Testis (tissue), 5 donors: ENCODE measurements at places on chromosomes 5 and 9. TPM values are rescaled to one million over a fixed set of nuclear protein-coding genes. Genes with fewer than 3 reads are reported as not detected.

The ARL14EPL gene
- not detected for total RNA-seq

GRCh38 chr5:151347369-151347768 lies at the start of gene SLC36A2:
Gene SLC36A2 (minus strand): TSS chr5:151347559. CDS start chr5:151347460, 99 bp downstream.
- no peaks in the 10 kb centered on the region for H3K36me3 ChIP-seq
- no peak within 1 kb of the TSS for H3K4me3 ChIP-seq
- DNase-seq, result no peak
- no peaks in the 10 kb centered on the region for H3K27me3 ChIP-seq
- no peak within 1 kb of the TSS for H3K27ac ChIP-seq
- no peaks in the 10 kb centered on the region for H3K4me1 ChIP-seq

GRCh38 chr9:110049699-110050450 lies 158.1 kb downstream of the C9orf152 start:
- H3K27me3 ChIP-seq, result no peaks in the 10 kb centered on the region
- H3K27ac ChIP-seq, result no peak overlapping the region
- H3K4me1 ChIP-seq, result peaks cover 15% of the 10 kb centered on the region
- peak; percentile 18 for DNase-seq

The ARHGEF28 gene
- total RNA-seq, result 8.7 TPM

The TAF11L10 gene
- total RNA-seq, result not detected

DNA sequence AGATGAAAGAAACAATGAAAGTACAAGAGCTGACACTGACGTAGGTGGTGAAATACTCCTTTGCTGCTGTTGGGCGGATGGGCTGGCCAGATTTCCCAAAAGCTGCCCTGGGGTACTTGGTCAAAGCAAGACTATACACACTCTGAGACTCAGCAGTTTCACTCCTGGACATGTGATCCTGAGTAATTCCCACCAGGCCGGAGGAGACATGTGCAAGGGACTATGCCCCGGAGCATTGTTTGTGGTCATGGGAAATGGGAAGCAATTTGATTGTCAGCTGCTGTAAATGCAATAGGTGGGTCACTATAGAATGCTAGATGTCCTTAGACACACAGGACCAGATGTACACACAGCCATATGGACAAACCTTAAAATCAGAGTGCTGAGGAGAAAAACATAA lies 116.1 kb downstream of the DCP2 start:
- H3K4me3 ChIP-seq, result no peak overlapping the region
- H3K36me3 ChIP-seq, result no peaks in the 10 kb centered on the region
- H3K4me1 ChIP-seq, result peaks cover 24% of the 10 kb centered on the region
- H3K27ac ChIP-seq, result no peak overlapping the region
- no peak for DNase-seq

DNA sequence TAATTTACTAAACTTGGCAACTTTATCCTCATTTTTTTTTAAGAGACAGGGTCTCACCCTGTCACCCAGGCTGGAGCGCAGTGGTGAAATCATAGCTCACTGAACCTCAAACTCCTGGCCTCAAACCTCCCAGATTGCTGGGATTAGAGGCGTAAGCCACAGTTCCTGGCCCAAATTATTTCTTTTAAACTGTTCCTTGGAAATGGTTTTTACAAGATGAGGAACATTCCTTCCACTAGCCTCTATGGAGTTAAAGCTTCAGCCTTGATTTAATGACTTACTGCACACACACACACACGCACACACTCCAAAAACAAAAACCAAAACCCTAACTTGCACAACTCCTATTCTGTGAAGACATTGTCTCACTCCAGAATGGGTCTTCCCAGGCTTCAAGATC lies 77.2 kb upstream of the TARS1 start:
- peak overlapping the region; percentile 44 for H3K27ac ChIP-seq
- no peaks in the 10 kb centered on the region for H3K4me1 ChIP-seq
- no peaks in the 10 kb centered on the region for H3K27me3 ChIP-seq
- no peak for DNase-seq

DNA sequence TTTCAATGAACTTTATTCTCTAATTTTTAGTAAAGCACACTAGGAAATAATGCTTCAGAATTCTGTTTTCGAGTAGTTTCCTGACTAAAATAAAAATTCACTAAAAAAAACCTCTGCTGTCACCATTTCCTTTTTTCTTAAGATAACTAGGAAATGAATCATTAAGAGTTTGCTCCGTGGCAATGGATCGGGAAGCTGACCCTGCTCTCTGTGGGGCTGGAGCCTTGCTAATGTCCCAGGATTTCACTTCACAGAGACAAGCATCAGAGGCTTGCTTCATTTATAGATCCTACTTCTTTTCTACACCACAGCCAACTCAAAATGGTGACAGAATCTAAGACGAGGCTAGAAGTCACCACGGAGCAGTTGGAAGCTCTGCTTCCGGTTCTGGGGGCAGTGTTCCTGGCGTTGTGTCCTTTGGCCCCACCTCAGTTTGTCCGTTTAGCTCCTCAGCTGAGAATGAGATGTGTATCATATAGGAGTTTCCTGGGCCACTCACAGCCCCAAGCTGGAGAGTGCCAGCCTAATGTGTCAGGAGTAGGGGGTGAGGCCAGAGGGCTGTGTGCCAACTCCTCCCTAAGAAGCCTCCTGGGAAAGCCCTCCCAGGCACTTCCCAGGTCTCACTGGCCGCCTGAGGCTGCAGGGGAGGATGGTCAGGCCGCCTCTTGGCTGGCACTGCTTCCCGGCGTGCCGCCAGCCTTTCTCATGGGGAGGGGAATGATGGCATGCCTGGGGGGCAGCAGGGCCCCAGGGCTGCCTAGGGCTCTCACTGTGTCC lies 19.6 kb downstream of the TENT4A start:
- H3K36me3 ChIP-seq, result no peaks in the 10 kb centered on the region
- DNase-seq, result peak; percentile 59
- no peaks in the 10 kb centered on the region for H3K27me3 ChIP-seq
- no peak overlapping the region for H3K4me3 ChIP-seq
- H3K4me1 ChIP-seq, result peaks cover 18% of the 10 kb centered on the region

The IFNA2 gene
- 1.2 TPM for total RNA-seq

The STK32A gene
- 6.0 TPM for total RNA-seq

DNA sequence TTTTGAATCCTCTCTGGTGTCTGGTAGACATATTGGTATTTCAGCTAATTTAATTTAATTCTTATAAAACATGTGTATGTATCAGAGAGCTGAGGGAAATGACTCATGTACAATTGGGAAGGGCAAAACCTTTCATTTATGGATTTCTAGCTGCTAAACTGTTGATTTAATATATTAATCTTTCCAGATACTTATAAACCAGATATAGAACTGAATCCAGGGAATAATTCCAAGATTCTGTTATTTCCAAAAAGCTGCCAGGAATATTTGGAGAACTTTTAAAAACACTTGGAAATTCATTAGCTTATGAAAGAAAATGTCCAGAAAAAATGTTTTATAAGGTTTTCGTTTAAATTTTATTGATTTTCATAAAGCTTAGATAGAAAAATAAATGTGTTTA lies 295.5 kb downstream of the YTHDC2 start:
- peaks cover 10% of the 10 kb centered on the region for H3K4me1 ChIP-seq
- DNase-seq, result no peak
- H3K27ac ChIP-seq, result no peak overlapping the region

DNA sequence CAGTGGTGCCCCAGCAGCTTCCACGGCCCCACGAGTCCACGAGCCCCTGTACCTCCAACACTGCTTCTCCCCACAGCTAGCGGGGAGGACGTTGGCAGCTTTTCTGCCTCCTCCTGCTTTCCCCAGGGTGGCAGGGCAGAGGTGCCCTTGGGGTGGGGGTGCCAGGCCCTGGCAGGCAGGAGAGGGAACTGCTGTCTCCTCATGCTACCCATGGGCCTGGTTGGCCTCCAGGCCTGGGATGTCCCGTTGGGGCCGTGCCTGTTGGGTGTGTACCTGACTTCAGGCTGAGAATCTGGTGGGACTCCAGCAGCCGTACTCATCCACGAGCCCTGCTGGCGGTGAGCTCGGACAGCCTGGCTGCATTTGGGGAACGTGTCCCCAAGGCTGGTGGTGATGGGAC lies 27.3 kb downstream of the RXRA start:
- no peak overlapping the region for H3K27ac ChIP-seq
- H3K36me3 ChIP-seq, result no peaks in the 10 kb centered on the region
- H3K4me1 ChIP-seq, result peaks cover 38% of the 10 kb centered on the region
- no peak for DNase-seq

GRCh38 chr5:78573318-78573717 lies 75.3 kb downstream of the LHFPL2 start:
- no peaks in the 10 kb centered on the region for H3K36me3 ChIP-seq
- no peak overlapping the region for H3K27ac ChIP-seq
- peaks cover 34% of the 10 kb centered on the region for H3K4me1 ChIP-seq
- H3K27me3 ChIP-seq, result no peaks in the 10 kb centered on the region

The CLIC3 gene
- 1.9 TPM for total RNA-seq

The PDZD2 gene
- 89.1 TPM for total RNA-seq

DNA sequence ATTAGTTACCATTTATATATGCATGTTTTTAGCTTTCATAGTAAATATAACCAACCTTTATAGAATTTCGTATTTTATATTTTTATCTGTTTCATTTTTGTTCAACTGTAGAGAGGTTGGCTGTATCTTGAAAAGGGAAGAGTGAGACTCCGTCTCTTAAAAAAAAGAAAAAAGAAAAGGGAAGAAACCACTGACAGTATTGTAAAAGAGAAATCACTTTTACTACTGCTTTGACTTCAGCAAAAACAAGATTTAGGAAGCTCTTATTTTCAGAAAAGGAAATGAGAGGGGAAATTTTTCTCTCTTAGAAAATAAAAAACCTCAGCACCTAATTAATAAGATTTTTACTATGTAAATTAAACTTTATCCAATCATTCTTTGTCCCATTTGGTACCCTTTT lies 14.4 kb downstream of the POLK start:
- H3K4me1 ChIP-seq, result no peaks in the 10 kb centered on the region
- H3K27me3 ChIP-seq, result no peaks in the 10 kb centered on the region
- DNase-seq, result no peak
- no peak overlapping the region for H3K4me3 ChIP-seq
- no peak overlapping the region for H3K27ac ChIP-seq

GRCh38 chr5:144972317-144972716 lies 801.6 kb downstream of the KCTD16 start:
- no peak overlapping the region for H3K27ac ChIP-seq
- H3K36me3 ChIP-seq, result no peaks in the 10 kb centered on the region
- no peaks in the 10 kb centered on the region for H3K27me3 ChIP-seq
- no peak overlapping the region for H3K4me3 ChIP-seq
- H3K4me1 ChIP-seq, result no peaks in the 10 kb centered on the region

- no peaks in the 10 kb centered on the region for H3K36me3 ChIP-seq
- H3K27ac ChIP-seq, result no peak overlapping the region
- DNase-seq, result no peak
- H3K27me3 ChIP-seq, result no peaks in the 10 kb centered on the region
- H3K4me1 ChIP-seq, result peaks cover 24% of the 10 kb centered on the region
- H3K4me3 ChIP-seq, result no peak overlapping the region
Observed at GRCh38 chr5:163439092-163439425, 1.7 kb downstream of the CCNG1 start.

DNA sequence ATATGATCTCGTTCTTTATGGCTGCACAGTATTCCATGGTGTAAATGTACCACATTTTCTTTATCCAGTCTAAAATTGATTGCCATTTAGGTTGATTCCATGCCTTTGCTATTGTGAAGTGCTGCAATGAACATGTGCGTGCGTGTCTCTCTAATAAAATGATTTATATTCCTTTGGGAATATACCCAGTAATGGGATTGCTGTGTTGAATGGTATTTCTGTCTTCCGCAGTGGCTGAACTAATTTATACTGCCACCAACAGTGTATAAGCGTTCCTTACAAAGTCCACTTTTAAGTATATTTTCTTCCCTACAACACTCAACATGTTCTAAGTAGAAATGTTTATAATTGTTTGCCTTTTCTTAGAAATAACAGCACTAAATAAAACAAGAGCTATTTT lies 521.9 kb downstream of the DTWD2 start:
- DNase-seq, result no peak
- H3K27ac ChIP-seq, result no peak overlapping the region
- H3K4me1 ChIP-seq, result no peaks in the 10 kb centered on the region
- no peaks in the 10 kb centered on the region for H3K36me3 ChIP-seq
- no peaks in the 10 kb centered on the region for H3K27me3 ChIP-seq
